ENCODE measurements at places on chromosomes 1 and 21.

- no peak for DNase-seq
These were observed 771 bp upstream of the NTNG1 start for GRCh38 chr1:107139833-107140702.

GRCh38 chr1:51433269-51433971 is 85.6 kb downstream of the EPS15 start:
- no peak for DNase-seq

GRCh38 chr1:30981172-30981571 is 72.6 kb upstream of the SDC3 start:
- no peak for DNase-seq

DNA sequence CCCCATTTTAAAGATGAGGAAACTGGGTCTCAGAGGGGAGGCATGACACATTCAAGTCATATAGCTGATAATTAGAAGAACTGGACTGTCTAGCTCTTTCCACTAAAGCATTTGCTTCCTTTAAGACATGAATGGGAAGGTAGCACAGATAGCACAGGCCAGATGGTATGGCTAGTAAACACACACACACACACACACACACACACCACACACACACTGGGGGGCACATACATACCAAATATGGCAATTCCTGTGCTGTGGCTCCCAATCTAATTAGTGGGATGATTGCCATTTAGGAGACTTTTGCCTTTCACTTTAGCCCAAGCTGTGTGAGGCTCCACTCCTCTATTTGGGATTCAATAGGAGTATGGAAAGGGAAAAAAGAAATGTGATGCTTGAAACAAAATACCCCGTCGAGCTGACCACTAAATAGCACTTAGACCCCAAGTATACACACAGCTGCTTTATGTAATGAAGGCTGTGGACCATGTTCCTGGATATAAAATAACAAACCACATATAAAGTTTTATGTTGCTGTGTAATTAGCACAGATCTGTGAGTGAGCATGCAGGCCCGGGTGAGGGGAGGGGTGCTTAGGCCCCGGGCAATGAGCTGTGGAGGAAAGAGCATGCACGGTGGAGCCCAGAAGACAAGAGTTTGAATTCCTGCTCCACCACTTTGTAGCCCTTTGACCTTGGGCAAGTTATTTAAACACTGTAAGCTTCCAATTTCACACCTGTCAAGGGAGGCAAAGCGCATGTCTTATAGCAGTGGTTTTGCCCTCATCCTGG is 6.8 kb upstream of the TRABD2B start:
- DNase-seq: no peak

GRCh38 chr1:27031235-27032118 is 18.8 kb upstream of the TENT5B start:
- DNase-seq: no peak

GRCh38 chr1:101185421-101185820 is 51.4 kb upstream of the S1PR1 start:
- DNase-seq: no peak

- DNase-seq: no peak
These were observed 1.2 kb downstream of the NEGR1 start for GRCh38 chr1:72281144-72281543.
